ENCODE measurements at places on chromosomes 1 and 21.

DNA sequence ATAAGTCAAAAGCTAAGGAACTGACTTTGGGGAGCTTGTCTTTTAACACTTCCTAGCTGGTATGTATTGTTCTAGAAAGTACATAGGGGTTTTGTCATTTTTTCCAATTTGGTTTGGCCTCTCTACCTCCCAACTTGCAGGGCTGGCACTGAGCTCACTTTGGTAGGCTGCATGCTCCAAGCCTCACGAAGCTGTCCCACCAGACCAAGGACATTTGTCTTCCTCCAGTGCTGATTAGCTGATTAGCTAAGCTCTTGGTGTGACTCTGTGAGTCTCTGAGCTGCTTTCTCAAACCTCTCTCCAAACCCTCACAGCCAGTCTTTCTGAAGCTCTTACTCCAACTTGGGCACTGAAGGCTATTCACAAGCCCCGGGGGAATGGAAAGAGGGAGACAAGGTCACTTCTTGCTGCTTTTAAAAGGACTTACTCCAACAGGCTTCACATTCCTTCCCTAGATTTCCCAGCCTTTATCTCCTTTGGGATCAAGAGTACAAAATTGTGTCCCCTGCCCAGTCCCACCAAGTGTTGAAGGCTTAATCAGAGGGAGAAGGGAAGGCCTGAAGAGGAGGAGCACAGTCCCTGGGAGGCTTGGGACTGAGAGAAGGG is 893 bp upstream of the CFAP45 start:
- DNase-seq: no peak

DNA sequence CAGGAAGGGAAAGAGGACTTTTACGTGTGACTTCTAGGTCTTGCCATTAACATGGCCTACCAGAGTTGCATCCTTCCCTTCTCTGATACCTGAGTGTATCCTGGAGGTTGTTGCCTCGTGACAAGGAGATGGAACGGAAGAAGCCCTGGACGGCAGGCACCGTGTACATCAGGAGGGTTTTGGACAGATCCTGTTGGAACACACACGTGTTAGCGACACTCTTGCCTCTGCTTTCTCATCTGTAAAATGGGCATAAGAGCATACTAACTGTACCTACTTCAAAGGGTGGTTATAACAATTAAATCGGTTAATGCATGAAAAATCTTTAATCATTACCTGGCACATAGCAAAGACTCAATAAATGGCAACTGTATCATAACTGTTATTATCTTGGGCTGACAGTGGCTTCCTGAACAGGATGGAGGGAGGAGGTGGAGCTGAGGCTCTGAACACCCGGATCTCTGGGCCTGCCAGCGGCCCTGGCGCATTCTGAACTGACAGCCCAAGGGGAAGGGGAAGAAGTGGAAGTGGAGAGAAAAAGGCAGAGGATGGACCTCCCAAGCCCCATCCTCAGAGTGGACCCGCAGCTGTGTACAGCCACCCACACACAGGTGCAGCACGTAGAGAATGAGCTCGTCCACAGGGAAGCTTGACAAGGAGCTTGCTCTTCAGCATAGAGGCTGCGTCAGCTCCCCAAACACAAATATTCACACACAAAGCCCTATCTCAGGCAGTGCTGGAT is 30.2 kb upstream of the EXOSC10 start:
- no peak for DNase-seq

DNA sequence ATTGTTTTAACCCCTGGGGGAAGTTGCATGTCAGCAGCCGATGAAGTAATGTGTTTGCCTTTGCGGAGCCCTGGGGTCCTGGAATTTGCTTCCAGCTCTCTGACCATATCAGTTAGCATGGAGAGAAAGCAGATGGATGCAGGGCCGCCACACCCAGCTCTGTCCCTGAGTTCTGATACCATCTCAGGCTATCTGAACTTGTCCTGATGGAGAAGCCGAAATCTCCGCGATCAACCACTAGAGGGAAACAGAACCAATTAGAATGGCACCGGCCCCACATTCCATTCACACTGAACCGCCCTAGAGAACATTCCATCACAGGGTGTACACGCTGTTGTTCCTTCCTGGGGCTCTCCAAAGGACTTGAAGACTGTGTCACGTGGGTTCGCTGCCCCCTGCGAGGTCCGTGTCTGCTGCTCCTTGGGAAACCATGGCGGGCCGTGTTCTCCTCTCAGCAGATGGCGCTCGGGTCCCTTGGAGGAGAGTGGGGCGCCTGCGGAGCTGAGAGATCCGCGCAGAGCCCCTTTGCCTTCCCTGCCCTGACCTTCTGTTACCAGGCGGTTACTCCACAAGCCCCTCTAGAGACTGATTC is 75.4 kb downstream of the ABCA4 start:
- peak; percentile 95 for DNase-seq

- no peak for DNase-seq
These were observed 3.5 kb downstream of the SH3BGRL3 start for GRCh38 chr1:26283279-26283853.

GRCh38 chr1:25874209-25874608 is 1.3 kb downstream of the PAQR7 start:
- DNase-seq: no peak

DNA sequence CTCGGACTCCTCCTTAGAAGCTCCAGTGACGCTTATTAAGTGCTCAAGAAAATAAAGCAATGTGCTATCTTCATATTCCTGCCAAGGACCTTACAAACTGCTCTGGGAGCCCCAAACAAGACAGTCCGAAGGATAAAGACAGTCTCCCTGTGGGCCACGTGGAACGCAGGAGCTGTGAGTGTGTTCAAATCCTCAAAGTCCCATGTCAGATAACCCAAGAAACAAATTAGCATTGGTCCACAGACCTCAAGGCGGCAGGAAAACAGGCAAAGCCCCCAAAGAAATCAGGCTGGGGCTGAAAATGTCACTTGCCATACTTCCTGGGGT is 3.0 kb upstream of the NAV1 start:
- no peak for DNase-seq

- no peak for DNase-seq
These were observed 421.3 kb upstream of the ADGRL2 start for GRCh38 chr1:81379430-81379829.

- no peak for DNase-seq
These were observed 608.3 kb upstream of the CHRM3 start for GRCh38 chr1:238778113-238778512.

GRCh38 chr21:29938776-29939103 is 1.1 kb downstream of the GRIK1 start:
- DNase-seq: no peak

DNA sequence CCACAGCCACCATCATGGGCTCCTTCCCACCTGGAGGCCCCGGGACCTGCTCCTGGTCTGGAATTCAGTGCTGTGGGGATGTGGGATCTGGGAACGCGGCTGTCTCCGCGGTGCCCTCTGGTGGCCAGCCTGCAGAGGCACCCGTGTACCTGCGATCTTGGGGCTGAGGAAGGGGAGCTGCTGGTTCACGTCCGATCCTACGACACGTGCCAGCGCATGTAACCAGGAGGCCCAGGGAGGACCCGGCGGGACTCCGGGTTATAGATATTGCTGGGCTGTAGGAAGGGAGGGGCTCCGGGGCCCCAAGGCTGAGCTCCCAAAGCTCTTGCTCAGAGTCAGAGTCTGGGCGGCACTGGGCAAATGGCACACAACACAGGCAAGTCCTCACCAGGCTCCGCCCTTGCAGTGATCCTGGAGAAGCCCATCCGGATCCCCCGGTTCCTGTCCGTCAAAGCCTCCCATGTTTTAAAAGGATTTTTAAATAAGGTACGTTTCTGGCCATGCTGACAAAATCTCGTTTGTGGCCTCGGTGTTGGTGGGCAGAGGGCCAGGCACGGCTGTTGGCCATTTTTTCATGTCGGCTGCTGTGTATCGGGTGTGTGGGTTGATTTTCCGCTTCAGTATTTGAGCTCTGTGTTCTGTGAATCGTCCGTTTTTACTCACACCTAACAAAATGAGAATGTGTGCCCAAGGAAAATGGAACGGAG is 20.1 kb downstream of the FAAP20 start:
- peak; percentile 40 for DNase-seq

DNA sequence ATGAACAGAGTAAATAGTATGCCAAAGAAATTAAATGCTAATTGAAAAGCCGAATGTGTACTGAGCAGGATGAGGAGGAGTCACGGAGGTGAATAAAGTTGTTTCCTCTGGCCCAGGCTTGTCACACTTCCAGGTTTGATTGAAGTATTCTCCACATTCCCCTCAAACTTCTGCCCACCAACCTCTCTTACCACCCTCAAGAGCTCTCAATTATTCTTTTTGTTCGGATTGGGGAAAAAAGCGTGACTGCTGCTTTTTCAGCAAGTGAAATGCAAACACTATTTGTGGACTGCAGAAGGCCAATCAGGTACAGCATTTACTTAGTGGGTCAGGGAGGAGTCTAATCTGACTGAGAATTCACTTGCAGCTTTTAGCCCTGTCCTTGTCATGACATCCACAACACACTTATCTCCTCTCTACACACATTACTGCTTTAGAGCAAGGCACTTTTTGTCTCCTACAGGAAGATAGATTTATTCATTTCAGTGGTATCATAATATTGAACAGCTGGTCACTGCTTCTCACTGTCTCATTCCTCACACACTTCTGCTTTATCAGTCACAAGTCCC is 375.6 kb upstream of the PRMT6 start:
- DNase-seq: no peak

GRCh38 chr1:199759268-199759730 is 268.2 kb upstream of the NR5A2 start:
- DNase-seq: peak; percentile 49

GRCh38 chr1:15186846-15187151 is 33.3 kb downstream of the TMEM51 start:
- no peak for DNase-seq

GRCh38 chr21:44046734-44047133 is 34.6 kb downstream of the TRAPPC10 start:
- DNase-seq: no peak

DNA sequence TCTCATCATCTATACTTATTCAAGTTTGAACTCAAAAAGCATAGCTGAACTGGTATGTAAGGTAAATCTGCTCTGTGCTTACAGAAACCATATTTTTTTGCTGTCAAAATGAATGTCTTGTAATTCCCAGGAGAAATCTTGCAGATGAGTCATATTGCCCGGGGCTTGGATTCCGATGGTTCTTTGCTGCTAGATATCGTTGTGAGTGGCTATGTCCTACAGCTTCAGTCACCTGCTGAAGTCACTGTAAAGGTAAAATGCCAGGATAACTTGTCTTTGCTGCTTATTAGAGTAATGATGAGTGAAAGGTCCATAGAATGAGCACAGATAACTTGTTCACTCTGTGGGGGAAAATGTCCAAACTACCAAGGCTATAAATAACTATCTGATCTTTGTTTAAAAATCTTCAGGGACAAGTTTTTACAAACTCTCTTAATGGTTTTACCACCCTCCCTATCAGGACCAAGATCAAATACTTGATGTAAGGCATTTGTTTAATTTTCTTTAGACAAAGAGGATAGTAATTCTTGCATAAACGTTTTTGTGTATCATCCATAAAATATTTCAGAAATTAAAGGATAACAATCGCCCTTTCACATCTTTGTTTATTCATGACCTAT is 222.3 kb downstream of the TPR start:
- peak; percentile 85 for DNase-seq

- DNase-seq: no peak
These were observed 1397.0 kb upstream of the ADGRL4 start for GRCh38 chr1:80403471-80403893.

Measured in foreskin fibroblast (primary cell).